Vagina (tissue), 2 donors: ENCODE measurements at places on chromosomes 12 and 14. TPM values are rescaled to one million over a fixed set of nuclear protein-coding genes. Genes with fewer than 3 reads are reported as not detected.

Gene KRT85
- not detected for total RNA-seq

DNA sequence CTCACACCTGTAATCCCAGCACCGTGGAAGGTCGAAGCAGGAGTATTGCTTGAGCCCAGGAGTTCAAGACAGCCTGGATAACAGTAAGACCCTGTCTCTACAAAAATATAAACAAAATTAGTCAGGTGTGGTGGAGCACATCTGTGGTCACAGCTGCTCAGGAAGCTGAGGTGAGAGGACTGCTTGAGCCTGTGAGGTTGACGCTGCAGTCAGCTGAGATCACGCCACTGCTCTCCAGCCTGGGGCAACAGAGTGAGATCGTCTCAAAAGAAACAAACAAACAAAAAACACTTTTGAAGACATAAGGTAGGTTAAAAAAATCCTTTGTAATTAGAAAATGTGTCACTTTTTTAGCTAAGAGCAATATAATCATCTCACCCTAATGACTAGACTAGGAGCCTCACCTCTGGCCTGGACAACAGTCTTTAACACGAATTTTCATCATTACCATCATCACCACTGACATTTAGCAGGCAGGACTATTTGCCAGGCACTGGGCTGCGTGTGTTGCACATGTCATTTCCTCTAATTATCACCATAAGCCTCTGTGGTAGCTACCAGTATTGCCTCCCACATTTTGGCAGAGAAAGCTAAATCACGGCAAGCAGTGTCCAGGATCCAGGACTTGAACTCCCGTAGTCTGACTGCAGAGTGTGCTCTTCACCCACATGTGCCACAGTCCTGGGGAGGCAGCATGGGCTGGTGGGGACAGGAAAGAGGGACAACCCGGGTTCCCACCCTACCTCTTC, 4.6 kb upstream of the SYCP3 start:
- no peak overlapping the region for H3K27ac ChIP-seq
- H3K4me1 ChIP-seq, result no peaks in the 10 kb centered on the region
- no peaks in the 10 kb centered on the region for H3K27me3 ChIP-seq
- DNase-seq, result no peak
- H3K36me3 ChIP-seq, result no peaks in the 10 kb centered on the region

GRCh38 chr14:32694795-32695449, 243.8 kb upstream of the NPAS3 start:
- H3K36me3 ChIP-seq, result no peaks in the 10 kb centered on the region
- H3K27me3 ChIP-seq, result no peaks in the 10 kb centered on the region
- H3K4me1 ChIP-seq, result no peaks in the 10 kb centered on the region
- H3K27ac ChIP-seq, result no peak overlapping the region

Gene CYP27B1
- total RNA-seq, result 1.7 TPM

Gene GUCY2C
- total RNA-seq, result 0.74 TPM

Gene OTOGL
- under 0.01 TPM for total RNA-seq

DNA sequence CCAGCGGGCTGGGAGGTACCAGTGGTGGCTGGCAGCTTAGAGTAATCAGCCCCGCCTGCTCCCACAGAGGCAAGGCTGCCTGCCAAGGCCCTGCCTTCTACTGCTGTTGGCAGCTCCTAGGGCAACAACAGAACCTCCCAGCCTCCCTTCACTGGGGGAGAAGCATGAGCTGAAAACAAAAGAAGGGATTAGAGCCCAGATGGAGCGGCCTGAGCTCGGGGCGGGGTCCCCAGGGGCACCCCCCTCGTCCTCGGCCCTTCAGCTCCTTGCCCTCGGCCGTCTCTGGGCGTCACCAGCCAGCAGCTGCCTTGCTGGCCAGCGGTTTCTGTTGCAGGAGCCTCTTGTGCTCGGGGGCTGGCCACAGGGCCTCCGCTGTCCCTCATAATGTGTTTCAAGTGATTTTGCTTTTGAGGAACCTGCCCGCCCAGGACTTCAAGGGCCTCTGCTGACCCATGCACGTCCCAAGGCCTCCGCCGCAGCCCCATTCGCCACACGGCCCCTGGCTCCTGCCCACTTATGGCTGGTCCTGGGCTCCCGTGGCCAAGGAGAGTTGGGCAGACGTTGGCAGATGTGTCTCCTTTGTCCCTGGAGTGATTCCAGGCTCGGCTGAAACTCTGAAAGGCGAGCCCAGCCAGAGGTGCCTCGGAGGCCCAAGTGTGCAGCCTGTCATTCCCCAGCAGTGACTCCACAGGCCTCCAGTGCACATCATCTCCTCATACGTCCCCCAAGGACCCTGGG, 49.7 kb downstream of the PSMA6 start:
- H3K36me3 ChIP-seq, result no peaks in the 10 kb centered on the region
- H3K27ac ChIP-seq, result peak overlapping the region; percentile 91
- no peak for DNase-seq
- H3K27me3 ChIP-seq, result no peaks in the 10 kb centered on the region
- H3K4me1 ChIP-seq, result peaks cover 70% of the 10 kb centered on the region
- peak overlapping the region; percentile 33 for H3K4me3 ChIP-seq

DNA sequence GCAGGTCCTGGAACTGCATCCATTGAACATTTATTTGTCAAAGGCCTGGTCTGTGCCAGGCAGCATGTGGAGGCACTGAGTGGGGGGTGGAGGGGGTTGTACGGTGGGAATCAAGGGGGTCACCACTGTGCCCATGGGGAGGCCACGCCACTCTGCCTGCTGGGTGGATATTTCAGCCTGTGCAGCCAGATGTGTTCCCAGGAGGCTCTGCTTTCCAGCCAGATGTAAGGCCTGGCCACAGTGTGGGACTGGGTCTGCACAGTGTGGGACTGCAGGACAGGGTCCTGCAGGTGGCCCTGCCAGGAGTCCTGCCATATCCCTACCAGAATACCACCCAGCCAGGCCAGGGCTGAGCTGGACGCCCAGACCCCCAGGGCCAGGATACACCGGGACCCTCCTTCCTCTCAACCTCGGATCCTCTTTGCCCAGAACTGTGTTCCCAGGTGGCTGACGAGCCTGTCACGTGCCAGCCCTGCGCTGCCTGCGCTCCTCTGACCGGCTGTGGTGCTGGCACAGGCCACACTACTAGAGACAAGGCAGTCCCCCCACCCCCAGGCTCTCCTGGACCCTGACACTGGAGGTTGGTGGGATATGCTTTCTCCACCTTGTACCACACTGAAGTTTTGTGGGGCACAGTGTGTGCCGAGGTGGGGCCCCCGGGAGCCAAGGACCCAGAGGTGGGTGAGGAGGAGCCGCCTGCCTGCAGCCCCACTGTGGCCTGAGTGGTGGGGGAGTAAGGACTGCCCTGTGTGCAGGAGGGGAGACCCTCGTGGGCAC, 17.5 kb downstream of the XRCC3 start:
- peak overlapping the region; percentile 62 for H3K27ac ChIP-seq
- no peak overlapping the region for H3K4me3 ChIP-seq
- no peaks in the 10 kb centered on the region for H3K27me3 ChIP-seq
- no peak for DNase-seq
- peaks cover 64% of the 10 kb centered on the region for H3K36me3 ChIP-seq
- peaks cover 53% of the 10 kb centered on the region for H3K4me1 ChIP-seq

Gene ZFHX2
- 0.74 TPM for total RNA-seq

GRCh38 chr14:20601522-20601921, 10.3 kb upstream of the RNASE12 start:
- H3K27me3 ChIP-seq, result no peaks in the 10 kb centered on the region
- no peaks in the 10 kb centered on the region for H3K36me3 ChIP-seq
- DNase-seq, result no peak
- H3K27ac ChIP-seq, result no peak overlapping the region
- H3K4me1 ChIP-seq, result no peaks in the 10 kb centered on the region
- H3K4me3 ChIP-seq, result no peak overlapping the region

GRCh38 chr12:53845932-53846331, 92.7 kb upstream of the HOXC13 start:
- H3K27me3 ChIP-seq, result no peaks in the 10 kb centered on the region
- H3K36me3 ChIP-seq, result no peaks in the 10 kb centered on the region
- no peak for DNase-seq
- no peak overlapping the region for H3K4me3 ChIP-seq
- H3K27ac ChIP-seq, result no peak overlapping the region
- H3K4me1 ChIP-seq, result no peaks in the 10 kb centered on the region

DNA sequence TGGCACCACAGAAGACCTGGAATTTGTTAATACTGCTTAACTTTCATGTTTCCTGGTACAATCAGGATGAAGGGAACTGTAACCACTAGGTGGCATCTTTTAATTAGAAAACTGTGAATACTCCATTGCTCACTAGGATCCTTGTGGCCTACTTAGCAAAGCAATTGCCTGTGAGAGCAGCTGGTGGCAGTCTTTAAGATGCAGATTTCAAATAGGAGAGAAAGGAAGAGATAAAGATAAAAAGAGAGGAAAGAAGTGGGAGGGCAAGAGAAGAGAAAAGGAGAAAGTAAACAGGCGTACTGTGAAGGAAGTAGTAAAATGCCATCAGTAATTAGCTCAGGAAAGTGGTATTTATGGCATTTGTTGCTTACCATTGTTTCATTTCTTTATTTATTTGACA, 114.5 kb downstream of the RAD51B start:
- H3K27ac ChIP-seq, result peak overlapping the region; percentile 58
- H3K27me3 ChIP-seq, result no peaks in the 10 kb centered on the region
- peaks cover 37% of the 10 kb centered on the region for H3K4me1 ChIP-seq
- DNase-seq, result no peak

- H3K4me3 ChIP-seq, result no peak overlapping the region
- no peaks in the 10 kb centered on the region for H3K36me3 ChIP-seq
- H3K27me3 ChIP-seq, result no peaks in the 10 kb centered on the region
- DNase-seq, result no peak
- H3K4me1 ChIP-seq, result peaks cover 64% of the 10 kb centered on the region
- no peak overlapping the region for H3K27ac ChIP-seq
These were observed 10.4 kb downstream of the ITPK1 start for GRCh38 chr14:93105362-93105761.

Gene E2F7
- total RNA-seq, result 2.2 TPM

GRCh38 chr12:117679776-117680175, 289.0 kb downstream of the KSR2 start:
- no peak for DNase-seq
- no peaks in the 10 kb centered on the region for H3K36me3 ChIP-seq
- H3K4me1 ChIP-seq, result no peaks in the 10 kb centered on the region
- no peak overlapping the region for H3K4me3 ChIP-seq
- no peak overlapping the region for H3K27ac ChIP-seq

Gene OASL
- 0.98 TPM for total RNA-seq

GRCh38 chr12:20695232-20695631, at the start of gene SLCO1C1:
TSS of gene SLCO1C1 (plus strand) at chr12:20695332. CDS start at chr12:20699577, 4,245 bp downstream.
- no peak within 1 kb of the TSS for H3K4me3 ChIP-seq
- no peaks in the 10 kb centered on the region for H3K27me3 ChIP-seq
- no peak for DNase-seq
- no peak within 1 kb of the TSS for H3K27ac ChIP-seq
- H3K4me1 ChIP-seq, result no peaks in the 10 kb centered on the region

Gene CELA1
- not detected for total RNA-seq

DNA sequence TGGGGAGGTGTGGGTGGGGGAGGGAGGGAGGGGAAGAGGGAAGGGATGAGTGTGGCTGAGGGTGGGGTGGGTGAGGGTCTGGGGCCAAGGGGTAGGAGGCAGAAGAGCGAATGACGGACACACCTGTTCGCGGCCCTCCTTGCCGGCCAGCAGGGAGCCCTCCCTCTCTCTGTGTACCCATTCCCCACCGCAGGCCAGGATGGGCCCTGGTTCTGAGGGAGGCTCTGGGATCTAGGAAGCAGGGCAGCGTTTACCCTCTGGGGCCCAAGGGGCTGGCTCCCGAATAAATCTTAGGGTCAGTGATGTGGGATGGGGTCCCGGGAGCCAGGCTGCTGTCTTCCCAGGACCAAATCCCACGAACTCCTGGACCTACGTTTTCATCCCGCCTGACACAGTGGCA, 46.0 kb upstream of the ESRRB start:
- H3K27me3 ChIP-seq, result no peaks in the 10 kb centered on the region
- no peak overlapping the region for H3K27ac ChIP-seq
- DNase-seq, result no peak
- no peak overlapping the region for H3K4me3 ChIP-seq
- no peaks in the 10 kb centered on the region for H3K36me3 ChIP-seq

Gene TMEM132C
- total RNA-seq, result 20.6 TPM

Gene TAC3
- total RNA-seq, result not detected

- no peak overlapping the region for H3K4me3 ChIP-seq
- H3K4me1 ChIP-seq, result peaks cover 20% of the 10 kb centered on the region
These were observed 99.3 kb downstream of the CACNA1C start for GRCh38 chr12:2152134-2152533.

- peaks cover 11% of the 10 kb centered on the region for H3K4me1 ChIP-seq
- no peak overlapping the region for H3K27ac ChIP-seq
- DNase-seq, result no peak
- peaks cover under 1% of the 10 kb centered on the region for H3K27me3 ChIP-seq
These were observed 8.0 kb downstream of the AGAP2 start for GRCh38 chr12:57730336-57731067.

- H3K27me3 ChIP-seq, result no peaks in the 10 kb centered on the region
- no peak overlapping the region for H3K4me3 ChIP-seq
- H3K27ac ChIP-seq, result no peak overlapping the region
- DNase-seq, result no peak
- no peaks in the 10 kb centered on the region for H3K36me3 ChIP-seq
These were observed 27.8 kb downstream of the TBX3 start for GRCh38 chr12:114655934-114656749.

Gene LDHB
- total RNA-seq, result 183 TPM

Gene SLC17A8
- total RNA-seq, result not detected

Gene RNASE12
- total RNA-seq, result not detected

Gene SERPINA12
- 8.6 TPM for total RNA-seq

DNA sequence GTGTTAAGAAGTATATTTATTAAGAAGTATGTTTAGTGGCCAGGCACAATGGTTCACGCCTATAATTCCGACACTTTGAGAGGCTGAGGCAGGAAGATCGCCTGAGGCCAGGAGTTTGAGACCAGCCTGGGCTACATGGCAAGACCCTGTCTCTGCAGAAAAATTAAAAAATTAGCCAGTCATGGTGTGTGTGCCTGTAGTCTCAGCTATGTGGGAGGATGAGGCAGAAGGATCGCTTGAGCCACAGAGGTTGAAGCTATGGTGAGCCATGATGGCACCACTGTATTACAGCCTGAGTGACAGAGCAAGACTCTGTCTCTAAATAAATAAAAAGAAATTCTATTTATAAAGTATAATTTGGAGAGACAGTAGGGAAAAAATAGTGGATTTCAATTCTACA, 20.3 kb downstream of the R3HDM2 start:
- H3K27ac ChIP-seq, result no peak overlapping the region
- no peak overlapping the region for H3K4me3 ChIP-seq
- no peak for DNase-seq
- H3K4me1 ChIP-seq, result peaks cover 3% of the 10 kb centered on the region
- no peaks in the 10 kb centered on the region for H3K27me3 ChIP-seq

Gene CCER1
- not detected for total RNA-seq

GRCh38 chr14:77071938-77072388, 26.1 kb upstream of the CIPC start:
- no peaks in the 10 kb centered on the region for H3K36me3 ChIP-seq
- peak overlapping the region; percentile 28 for H3K27ac ChIP-seq
- no peaks in the 10 kb centered on the region for H3K27me3 ChIP-seq
- peaks cover 38% of the 10 kb centered on the region for H3K4me1 ChIP-seq

GRCh38 chr12:85820101-85820500, 16.1 kb downstream of the RASSF9 start:
- no peak overlapping the region for H3K27ac ChIP-seq
- H3K4me3 ChIP-seq, result no peak overlapping the region
- DNase-seq, result no peak
- no peaks in the 10 kb centered on the region for H3K27me3 ChIP-seq

Gene ATP5MC2
- 311 TPM for total RNA-seq

- H3K27me3 ChIP-seq, result no peaks in the 10 kb centered on the region
- no peaks in the 10 kb centered on the region for H3K36me3 ChIP-seq
- DNase-seq, result no peak
- no peak overlapping the region for H3K4me3 ChIP-seq
- H3K4me1 ChIP-seq, result no peaks in the 10 kb centered on the region
These were observed 353.1 kb downstream of the TMEM121 start for GRCh38 chr14:105879503-105879866.
